ENCODE measurements at places on chromosomes 6 and 20. TPM values are rescaled to one million over a fixed set of nuclear protein-coding genes. Genes with fewer than 3 reads are reported as not detected.

The NR2E1 gene
- 0.05 TPM for total RNA-seq

The EGFL8 gene
- total RNA-seq, result 1.9 TPM

The LGSN gene
- total RNA-seq, result 2.4 TPM

The FYN gene
- 4.6 TPM for total RNA-seq

The BMP6 gene
- total RNA-seq, result 14.2 TPM

The DNMT3B gene
- total RNA-seq, result 4.3 TPM

The PPP1R16B gene
- total RNA-seq, result 0.15 TPM

The F13A1 gene
- not detected for total RNA-seq

The C6orf118 gene
- 0.14 TPM for total RNA-seq

The FIG4 gene
- 4.0 TPM for total RNA-seq

The KCNB1 gene
- total RNA-seq, result 3.0 TPM

The BEND6 gene
- total RNA-seq, result 1.1 TPM

The HCRTR2 gene
- total RNA-seq, result not detected

The FRS3 gene
- total RNA-seq, result 2.3 TPM

The ETV7 gene
- 0.08 TPM for total RNA-seq

The FAM83C gene
- total RNA-seq, result 0.14 TPM

The HLA-DQB1 gene
- not detected for total RNA-seq

The TRIM15 gene
- total RNA-seq, result 0.03 TPM

The TP53RK gene
- 13.7 TPM for total RNA-seq

The FAM184A gene
- total RNA-seq, result not detected

The RIMS1 gene
- not detected for total RNA-seq

The NEURL2 gene
- total RNA-seq, result 0.99 TPM

The SIRPB1 gene
- 0.43 TPM for total RNA-seq

The OR12D3 gene
- not detected for total RNA-seq

The RAB32 gene
- total RNA-seq, result 39.5 TPM

The NRN1 gene
- total RNA-seq, result 0.74 TPM

The SLC22A16 gene
- not detected for total RNA-seq

The CYP24A1 gene
- 76.0 TPM for total RNA-seq

The BPIFB1 gene
- 0.05 TPM for total RNA-seq

The CRISP3 gene
- total RNA-seq, result not detected

The DUSP15 gene
- 0.87 TPM for total RNA-seq

The BCAS4 gene
- 29.8 TPM for total RNA-seq

The SYNDIG1 gene
- total RNA-seq, result 1.4 TPM

The C6orf15 gene
- total RNA-seq, result not detected
